ENCODE measurements at places on chromosomes 3 and 15.

- no peak for DNase-seq
These were observed 437.9 kb downstream of the CHL1 start for GRCh38 chr3:634511-634910.

GRCh38 chr3:135147657-135148056 is 352.6 kb downstream of the EPHB1 start:
- no peak for DNase-seq

- DNase-seq: no peak
These were observed 71.6 kb downstream of the ADCY5 start for GRCh38 chr3:123377243-123377740.

GRCh38 chr15:58951388-58952007 is 18.0 kb upstream of the SLTM start:
- DNase-seq: peak; percentile 6

DNA sequence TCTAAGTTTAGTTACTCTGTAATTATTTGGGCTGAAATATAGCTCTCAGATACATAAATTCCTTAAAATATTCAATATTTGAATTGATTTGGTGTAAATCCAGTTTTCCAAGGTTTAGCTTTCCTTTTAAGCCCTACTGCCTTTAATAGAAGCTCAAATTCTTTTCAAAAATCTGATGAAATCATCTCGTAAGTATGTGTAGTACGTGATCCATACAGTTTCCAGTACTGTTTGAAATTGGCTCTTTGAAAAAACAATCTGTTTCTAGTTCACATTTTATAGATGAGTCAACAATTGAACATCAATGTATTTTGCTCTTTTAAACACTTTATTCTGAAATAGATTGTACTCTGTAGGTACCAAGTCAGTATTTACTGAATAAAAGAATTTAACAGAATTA is 84.2 kb downstream of the LRRC49 start:
- no peak for DNase-seq

GRCh38 chr3:180934638-180935037 is 22.2 kb downstream of the FXR1 start:
- DNase-seq: no peak

GRCh38 chr3:177746337-177746933 is 549.2 kb upstream of the TBL1XR1 start:
- no peak for DNase-seq

GRCh38 chr15:42226648-42227047 is 18.5 kb upstream of the VPS39 start:
- DNase-seq: no peak

DNA sequence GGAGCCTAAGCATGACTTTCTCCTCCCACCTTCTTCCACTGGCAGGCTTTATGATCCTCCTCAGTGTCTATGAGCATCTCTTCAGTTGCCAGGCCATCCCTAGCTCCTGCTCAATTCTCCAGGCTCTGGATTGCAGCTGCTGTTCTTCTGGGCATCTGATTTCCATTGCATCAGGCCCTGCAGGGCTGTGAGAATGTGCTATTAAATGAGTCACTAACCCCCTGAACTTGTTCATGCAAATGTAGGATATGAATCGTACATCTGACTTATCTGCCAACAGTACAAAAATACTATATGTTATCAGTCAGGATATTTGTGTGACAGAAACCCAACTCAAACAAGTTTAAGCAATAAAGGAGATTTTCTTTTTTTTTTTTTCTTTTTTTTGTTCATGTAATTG is 11.9 kb downstream of the GPR176 start:
- DNase-seq: no peak

GRCh38 chr15:81155375-81156218 is 21.5 kb downstream of the CFAP161 start:
- peak; percentile 4 for DNase-seq

- no peak for DNase-seq
These were observed 212.5 kb upstream of the CNTN6 start for GRCh38 chr3:880371-880770.

DNA sequence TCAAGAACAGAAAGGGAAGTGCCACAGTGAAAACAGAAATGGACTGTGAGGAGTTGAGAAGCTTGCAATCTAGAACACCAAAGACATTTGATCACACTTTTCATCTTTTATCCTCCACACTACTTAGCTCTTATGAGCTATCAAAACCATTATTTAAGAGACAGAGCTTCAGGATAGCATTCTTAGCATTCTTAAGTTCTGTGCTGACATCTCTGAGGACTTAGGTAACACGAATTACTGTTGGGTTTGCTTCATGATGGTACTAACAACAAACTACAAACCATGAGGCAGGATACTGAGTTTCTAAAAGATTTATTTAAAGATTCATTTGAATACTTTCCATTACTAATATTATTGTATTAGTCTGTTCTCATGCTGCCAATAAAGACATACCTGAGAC is 1038.6 kb downstream of the TUSC7 start:
- no peak for DNase-seq

GRCh38 chr3:130925628-130926027 is 31.7 kb downstream of the ATP2C1 start:
- no peak for DNase-seq

DNA sequence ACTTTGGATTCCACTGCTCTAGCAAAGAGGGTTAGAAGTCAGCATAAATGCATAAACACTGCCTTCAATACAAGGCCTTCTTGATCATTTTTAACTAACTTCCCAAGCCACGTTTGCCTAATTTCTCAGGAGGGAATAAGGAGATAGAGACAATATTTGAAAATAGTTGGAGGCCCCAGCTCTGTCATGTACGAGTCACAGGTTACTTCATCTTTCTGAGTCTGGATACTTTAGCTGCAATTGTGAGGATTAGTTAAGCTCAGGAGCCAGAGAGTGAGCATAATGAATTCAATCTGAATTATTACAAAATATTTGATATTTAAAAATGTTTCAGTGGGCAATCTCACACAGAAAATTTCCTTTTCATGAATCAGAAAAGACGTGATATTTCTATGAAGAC is 298.9 kb downstream of the SHOX2 start:
- no peak for DNase-seq

- no peak for DNase-seq
These were observed 793 bp upstream of the FANCD2 start for GRCh38 chr3:10025205-10026083.

- no peak for DNase-seq
These were observed 23.7 kb upstream of the FURIN start for GRCh38 chr15:90844696-90845095.

DNA sequence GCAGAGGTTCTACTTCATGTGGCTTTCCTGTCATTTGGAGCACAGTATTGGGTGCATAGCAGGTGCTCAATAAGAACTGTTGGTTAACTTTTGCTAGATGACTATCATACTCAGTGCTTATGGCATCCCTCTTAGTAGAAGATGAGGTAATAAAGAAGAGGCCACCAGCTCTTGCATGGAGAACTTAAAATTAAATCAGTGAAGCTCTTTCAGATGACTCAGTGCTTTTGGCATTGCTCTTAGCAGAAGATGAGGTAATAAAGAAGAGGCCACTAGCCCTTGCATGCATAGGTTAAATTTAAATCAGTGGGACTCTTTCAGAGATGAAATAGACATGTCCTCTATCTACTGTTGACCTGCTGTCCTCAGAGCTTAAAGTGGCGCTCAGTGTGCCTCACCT is 109.4 kb upstream of the FGF7 start:
- DNase-seq: no peak

DNA sequence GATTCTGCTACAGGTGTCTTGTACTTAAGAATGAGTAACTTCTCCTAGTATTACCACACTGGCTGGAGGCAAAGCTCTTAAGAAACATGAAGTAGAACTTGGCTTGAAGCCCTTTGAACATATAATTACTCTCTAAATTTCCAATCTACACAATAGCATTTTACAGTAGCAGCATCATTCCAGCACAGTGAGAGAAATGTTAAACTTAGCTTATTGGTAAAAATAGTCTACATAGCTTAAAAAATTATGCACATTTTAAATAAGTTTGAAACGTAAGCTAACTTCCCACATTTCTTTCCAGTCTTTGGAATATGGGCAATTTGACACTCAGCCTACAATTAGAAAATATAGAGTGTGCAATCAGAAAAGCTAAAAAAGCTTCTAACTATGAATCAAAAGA is 32.8 kb upstream of the TOP2B start:
- DNase-seq: no peak

GRCh38 chr15:82018201-82018600 is 27.6 kb downstream of the MEX3B start:
- DNase-seq: no peak

GRCh38 chr3:37443363-37444035 is 269.1 kb upstream of the LRRFIP2 start:
- DNase-seq: no peak

GRCh38 chr3:131972091-131972490 is 62.7 kb downstream of the CPNE4 start:
- DNase-seq: no peak

- DNase-seq: no peak
These were observed 3.8 kb upstream of the PLXNA1 start for GRCh38 chr3:126979046-126979628.

- DNase-seq: no peak
These were observed 48.8 kb downstream of the WWTR1 start for GRCh38 chr3:149608987-149609386.

GRCh38 chr15:56168394-56168793 is 75.3 kb downstream of the RFX7 start:
- DNase-seq: no peak

DNA sequence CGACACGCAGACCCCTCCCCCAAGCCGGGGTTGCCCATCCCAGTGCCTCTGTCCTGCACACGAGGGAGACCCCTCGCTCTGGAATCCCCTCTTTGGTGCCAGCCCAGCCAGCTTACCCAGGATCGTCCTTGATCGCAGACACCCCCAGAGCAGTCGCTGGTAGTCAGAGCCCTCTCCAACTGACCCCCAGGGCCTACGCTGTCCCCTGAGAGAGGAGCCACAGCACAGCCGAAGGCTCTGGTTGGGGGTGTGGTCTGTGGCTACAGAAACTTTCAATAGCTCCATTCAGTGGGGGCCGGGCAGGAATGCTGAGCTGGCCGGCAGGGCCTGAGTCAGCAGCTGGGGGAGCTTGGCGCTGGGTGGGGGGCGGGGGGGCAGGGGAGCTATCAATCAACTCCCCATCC is at the start of gene LCTL:
Gene LCTL, minus strand, starts transcription at position 258 of the 404 bp plus-strand sequence. CDS start 633 bp downstream, outside the sequence.
- no peak for DNase-seq

- DNase-seq: no peak
These were observed 1270.0 kb downstream of the ROBO1 start for GRCh38 chr3:78497767-78498166.

GRCh38 chr3:50331364-50331907 is 3.4 kb upstream of the TUSC2 start:
- no peak for DNase-seq

GRCh38 chr3:32948625-32949445 is 2.6 kb upstream of the CCR4 start:
- DNase-seq: no peak

DNA sequence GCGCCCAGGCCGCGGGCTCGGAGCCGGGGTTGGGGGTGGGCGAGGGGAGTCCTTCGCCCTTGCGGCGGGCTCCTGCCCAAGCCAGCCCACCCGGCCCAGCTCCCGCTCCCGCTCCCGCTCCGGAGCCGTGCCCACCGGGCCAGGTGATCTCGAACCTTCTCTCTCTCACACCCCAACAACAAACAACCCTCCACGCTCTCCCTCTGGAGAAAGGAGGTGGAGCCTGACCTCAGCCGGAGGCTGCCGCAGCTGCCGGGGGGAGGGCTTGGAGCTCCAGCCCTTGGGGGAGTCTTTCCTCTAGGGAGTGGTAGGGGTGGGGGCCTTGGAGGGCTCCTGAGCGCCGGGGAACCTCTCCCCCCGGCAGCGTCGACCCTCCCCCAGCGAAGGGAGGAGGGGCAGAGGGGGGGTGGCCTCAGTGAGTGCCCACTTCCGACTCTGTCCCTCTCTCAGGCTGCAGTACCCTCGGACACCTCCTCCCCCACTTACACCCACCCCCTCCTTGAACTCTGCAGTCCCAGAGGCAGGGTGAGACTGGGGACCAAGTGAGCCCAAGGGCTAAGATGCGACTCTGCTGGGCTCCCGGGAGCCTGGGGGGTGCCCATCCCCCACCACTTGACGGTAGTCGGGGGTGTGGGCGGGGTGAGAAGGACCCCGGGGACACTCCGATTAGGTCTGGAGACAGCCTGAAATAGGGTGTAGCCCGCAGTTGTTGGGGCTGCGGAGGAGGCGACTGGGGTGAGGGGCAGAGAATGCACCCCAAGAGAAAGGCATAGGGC is 4.4 kb upstream of the BAHD1 start:
- no peak for DNase-seq

GRCh38 chr3:150449169-150449721 is 41.1 kb downstream of the TSC22D2 start:
- DNase-seq: no peak

DNA sequence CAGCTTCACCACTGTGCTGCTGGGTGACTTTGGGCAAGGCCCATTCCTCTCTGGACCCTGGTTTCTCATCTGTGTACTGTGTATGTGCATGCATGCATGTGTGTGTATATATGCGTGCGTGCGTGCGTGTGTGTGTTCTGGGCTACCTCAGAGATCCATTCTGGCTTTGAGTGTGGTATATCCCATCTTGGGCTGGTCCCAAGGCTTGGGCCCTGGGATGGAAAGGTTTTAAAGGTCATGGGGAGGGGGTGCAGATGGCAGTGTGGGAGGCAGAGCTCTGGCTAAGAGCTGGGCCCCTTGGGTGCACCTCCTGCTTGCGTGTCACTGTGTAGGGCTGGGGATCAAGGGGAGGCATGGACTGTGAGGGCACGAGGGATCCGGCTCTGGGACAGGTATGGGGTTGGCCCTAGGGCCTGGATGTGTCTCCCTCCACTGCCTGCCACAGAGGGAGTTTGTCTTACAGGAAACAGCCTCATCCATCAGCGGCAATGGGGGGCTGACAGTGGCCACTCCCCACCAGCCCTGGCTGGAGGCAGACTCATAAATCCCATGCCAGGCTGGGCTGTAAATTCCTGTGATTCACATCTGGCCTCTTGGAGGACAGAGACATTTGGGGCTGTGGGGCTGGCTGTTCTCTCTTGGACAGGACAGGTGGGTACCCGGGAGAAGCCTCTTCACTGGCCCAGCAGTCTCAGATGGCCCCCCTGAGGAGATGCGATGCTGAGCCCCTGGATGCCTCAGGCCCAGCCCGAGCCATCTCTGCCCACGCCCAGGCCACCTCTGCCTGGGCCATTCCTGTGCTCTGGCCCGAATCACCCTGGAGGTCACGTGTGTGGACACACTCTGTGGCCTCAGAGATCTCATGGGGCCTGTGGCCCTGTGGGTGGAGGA is 21.4 kb upstream of the CSPG4 start:
- no peak for DNase-seq

DNA sequence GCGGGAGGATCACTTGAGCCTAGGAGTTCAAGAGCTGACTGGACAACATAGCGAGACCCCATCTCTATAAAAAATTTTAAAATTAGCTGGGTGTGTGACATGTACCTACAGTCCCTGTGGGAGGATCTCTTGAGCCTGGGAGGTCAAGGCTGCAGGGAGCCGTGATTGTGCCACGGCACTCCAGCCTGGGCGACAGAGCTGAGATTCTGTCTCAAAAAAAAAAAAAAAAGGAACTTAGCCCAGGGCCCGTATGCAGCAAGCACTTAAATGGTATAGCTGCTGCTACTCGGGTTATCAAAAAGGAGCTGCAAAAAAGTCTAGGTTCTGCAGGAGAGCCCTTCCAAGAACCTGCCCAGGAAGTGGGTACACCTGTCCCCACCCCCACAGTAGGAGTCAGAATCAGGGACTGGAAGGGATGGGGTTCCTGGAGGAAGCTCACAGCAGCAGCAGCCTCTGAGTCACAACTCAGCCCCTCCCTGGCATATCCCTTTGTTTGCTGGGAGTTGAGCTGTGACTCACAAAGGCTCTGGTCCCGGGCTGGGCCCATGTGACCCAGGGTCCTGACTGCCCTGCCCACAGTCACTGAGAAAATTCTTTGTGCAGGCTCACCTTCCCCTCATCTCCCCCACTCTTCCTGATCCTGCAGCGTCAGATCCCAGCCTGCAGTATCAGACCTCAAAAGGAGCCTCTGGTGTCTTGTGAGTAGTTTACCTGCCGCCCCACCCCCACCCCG is at the start of gene SPATA12:
Gene SPATA12, plus strand, starts transcription at position 576 of the 733 bp plus-strand sequence. CDS start 13,031 bp downstream, outside the sequence.
- DNase-seq: no peak

Data from DMS 273 treated with DMSO at 0.1 percent for 48 hours (cell line).